Hippocampal formation (tissue), 2 donors: ENCODE measurements at places on chromosomes 7 and 10.

DNA sequence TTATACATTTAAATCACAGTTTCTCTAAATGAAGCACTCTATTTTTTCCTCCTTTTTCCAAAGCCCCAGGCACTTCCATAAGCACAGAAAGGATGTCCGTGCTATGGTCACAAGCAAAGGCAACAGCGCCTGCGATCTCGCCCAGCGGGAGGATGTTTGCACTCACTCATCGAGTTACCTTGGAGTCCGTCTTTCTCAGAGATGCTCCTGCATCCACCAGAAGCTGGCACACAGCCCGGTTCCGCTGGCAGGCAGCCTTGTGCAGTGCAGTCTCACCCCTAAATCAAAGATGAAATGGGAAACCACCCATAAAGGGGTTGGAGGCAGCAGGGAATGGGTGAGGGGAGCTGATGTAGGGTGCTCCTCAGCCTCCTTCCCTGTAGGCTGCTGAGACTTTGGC lies 51.9 kb upstream of the PTN start:
- peak; percentile 28 for DNase-seq

- no peak for DNase-seq
These were observed 608.1 kb downstream of the SDK1 start for GRCh38 chr7:3909128-3909527.

GRCh38 chr10:79353726-79354125 lies 6.5 kb downstream of the PPIF start:
- no peak for DNase-seq

DNA sequence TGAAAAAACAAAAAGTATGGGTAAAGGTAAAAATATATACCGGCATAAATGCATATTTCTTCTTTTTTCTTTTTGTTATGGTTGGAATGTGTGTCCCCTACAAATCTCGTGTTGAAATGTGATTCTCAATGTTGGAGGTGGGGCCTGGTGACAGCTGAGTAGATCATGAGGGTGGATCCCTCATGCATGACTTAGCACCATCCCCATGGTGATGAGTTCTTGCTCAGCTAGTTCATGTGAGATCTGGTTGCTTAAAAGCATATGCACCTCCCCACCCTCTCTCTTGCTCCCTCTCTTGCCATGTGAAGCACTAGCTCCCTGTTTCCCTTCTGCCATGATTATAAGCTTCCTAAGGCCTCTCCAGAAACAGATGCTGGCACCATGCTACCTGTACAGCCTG lies 93.3 kb downstream of the HYCC1 start:
- no peak for DNase-seq

- DNase-seq: no peak
These were observed 35.3 kb upstream of the ANK3 start for GRCh38 chr10:60424971-60425370.

- DNase-seq: no peak
These were observed 44.3 kb upstream of the ECHDC3 start for GRCh38 chr10:11697718-11698527.

GRCh38 chr7:20447021-20447650 lies 116.4 kb downstream of the ITGB8 start:
- no peak for DNase-seq

- no peak for DNase-seq
These were observed 192.5 kb upstream of the PCLO start for GRCh38 chr7:83355143-83355542.

- peak; percentile 27 for DNase-seq
These were observed 16.1 kb downstream of the MYOF start for GRCh38 chr10:93465806-93466675.

DNA sequence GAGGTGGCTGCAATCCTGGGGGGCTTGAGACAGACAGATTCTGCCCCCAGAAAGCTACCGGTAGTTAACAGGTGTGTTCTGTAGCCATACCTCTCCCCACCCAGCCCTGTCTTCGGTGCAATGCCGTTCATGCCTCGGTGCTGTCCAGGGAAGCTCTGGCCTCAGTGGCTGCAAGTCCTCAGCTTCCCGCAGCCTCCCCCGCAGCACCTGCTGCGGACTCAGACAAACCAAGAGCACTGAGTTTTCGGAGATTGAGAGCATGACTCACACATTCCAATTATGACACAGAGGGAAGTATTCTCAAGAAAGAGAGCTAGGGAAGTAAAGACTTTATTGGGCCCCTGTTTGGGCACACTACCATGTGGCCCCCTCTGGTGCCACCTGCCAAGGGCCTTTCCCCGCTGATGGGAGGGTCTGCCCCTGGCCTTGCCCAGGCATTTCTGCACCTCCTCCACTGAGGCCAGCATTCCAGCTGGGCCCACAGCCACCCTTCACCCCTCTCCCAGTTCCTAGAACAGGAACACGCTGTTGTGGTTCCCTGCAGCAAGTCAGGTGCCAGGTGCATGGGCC lies 30.2 kb upstream of the EZH2 start:
- no peak for DNase-seq

DNA sequence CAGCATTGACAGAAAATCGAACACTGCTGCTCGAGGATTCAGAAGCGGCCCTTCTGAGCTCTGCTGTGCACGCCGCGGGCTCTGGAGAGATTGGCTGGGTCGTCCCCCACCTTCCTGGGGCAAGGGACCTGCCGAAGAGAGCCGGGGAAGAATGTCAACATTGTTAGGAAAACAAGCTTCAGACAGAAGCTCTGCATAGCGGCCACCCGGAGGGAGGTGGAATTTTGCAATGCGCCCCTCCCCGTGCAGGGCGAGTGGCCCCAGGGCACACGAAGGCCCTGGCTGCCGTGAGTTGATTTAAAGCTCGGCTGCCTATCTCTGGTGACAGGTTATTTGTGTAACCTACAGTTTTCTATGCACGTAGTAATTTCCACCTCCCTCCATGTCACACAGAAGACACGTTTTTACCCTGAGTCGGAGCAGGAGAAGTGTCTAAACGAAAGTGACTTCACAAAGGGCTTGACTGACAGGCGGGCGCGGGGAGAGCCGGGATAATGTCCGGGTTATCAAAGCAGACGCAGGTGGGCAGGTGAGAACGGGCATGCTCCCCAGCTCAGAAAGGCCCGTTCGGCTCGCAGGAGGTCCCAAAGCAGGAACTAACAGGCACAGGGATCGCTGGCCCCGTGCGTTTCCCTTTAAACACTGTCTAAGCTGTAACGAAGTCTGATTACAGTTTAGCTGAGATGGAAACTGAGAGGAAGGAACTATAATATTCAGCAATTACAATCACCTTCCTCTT lies 84.6 kb downstream of the PDGFA start:
- DNase-seq: no peak

GRCh38 chr10:28710202-28710886 lies 33.0 kb downstream of the BAMBI start:
- no peak for DNase-seq

GRCh38 chr7:128738570-128739047 lies 550 bp upstream of the CALU start:
- peak; percentile 42 for DNase-seq
